HT-29 (cell line): ENCODE measurements at places on chromosomes 3 and 15.

DNA sequence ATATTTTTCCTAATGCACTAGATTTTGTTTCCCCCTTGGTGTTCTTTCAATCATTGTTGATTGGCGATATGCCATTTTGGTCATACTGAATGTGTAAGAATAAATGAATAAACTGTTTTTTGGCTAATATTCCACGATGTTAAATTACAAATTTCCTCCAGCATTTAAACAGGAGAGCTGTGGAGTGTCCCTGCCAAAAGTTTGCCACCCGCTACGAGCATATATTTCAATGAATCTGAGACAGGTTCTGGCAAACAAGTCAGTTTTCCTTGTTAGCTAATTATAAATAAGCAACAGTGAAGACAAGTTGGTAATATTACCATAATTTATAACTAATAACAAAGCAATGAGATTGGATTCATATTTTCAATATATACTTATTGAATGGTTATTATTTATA is 777.6 kb downstream of the ROBO1 start:
- no peak for DNase-seq

DNA sequence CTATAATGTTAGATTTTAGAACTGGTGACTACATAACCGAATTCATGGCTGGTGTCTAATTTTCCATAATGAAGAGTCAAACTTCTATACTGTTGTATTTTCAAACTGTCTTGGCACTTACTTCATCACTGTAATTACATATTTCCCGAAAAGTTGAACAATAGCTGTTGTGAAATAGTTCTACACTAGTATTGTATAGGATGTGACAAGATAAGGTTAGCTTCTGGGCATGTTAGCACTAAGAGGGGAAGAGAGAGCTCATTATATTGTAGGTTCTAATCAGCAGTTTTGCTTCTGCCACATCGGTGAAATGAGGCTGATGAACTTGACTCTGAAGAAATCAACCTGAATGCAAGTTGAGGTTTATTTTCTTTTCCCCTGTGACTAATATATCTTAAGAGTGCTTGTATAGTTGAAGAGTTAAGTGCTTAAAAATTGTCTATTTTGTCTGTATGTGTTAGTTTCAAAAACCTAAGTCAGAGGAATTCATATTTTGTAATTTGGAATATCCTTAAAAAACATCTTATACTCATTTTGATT is 8.9 kb downstream of the GYG1 start:
- no peak for DNase-seq

GRCh38 chr3:48247401-48247811 is 6.5 kb downstream of the ZNF589 start:
- DNase-seq, result no peak

DNA sequence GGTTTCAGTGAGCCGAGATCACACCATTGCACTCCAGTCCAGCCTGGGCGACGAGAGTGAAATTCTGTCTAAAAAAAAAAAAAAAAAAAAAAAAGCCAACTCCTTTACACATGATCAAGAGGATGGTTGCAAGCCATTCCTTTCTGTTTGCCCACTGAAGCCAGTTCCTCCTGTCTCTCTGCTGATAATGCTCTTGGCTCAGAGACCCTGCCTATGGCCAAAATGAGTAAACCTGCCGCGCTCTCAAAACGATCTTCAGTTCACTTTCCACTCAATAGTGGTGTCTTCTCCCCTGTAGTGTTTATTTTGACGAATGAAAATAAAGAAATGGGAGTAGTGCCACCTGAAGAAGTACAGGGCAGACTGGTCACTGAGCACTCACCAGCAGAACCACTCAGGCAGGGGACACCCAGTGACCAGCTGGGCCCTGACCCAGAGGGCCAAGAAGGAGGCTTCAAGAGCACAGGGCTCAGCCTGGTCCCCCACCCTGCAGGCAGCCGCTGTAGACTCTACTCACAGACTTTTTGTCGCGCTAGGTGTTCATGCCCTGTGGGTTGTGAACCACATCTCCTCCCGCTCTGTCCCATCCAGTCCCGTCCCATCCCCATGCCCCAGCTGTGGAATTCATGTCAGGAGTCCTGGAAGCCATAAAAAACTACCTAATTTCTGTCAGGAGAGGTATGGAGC is 23.6 kb downstream of the GRAMD2A start:
- DNase-seq, result no peak

DNA sequence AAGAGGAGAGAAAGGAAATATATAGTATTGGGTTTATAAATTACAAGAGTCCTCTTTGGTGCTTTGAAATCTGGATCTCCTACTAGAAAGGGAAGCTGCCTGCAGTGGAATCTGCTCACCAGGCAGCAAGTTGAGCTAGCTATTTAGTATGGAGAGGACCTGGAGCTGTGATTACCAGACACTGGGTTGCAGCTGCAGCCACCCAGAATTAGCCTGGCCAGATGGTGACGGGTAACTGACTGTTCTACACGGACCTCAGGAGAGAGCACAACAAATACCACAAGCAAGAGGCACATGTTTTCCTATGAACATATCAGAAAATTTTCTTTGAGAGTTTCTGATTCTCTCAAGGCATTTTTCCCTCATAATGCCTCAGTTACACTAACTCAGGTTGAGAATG is 46.5 kb downstream of the SYNPR start:
- DNase-seq, result no peak

- no peak for DNase-seq
Measured at GRCh38 chr3:22088204-22088603, 337.2 kb upstream of the ZNF385D start.

GRCh38 chr15:29675791-29676301 is 146.4 kb downstream of the TJP1 start:
- no peak for DNase-seq

- no peak for DNase-seq
Measured at GRCh38 chr3:152977366-152977765, 142.4 kb downstream of the P2RY1 start.

DNA sequence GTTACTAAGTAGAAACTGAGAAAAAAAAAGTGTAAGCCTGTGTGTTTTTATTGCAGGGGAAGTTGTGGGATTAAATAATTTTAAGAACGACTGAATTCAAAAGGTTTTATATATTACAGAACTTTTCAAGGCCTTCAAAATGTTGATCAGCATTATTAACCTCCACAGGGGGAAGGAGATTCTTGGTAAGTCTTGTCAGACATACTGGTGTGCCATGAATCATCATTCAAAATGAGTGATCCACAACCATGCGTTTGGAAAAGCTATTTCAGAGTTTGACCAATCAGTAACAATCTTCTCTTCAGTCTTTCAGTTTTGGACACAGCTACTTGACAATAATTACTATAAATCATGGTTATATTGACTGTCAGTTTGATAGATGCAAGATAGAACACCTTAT is 70.2 kb downstream of the ADAMTS9 start:
- DNase-seq, result no peak

GRCh38 chr3:30607032-30607833 is 832 bp downstream of the TGFBR2 start:
- DNase-seq, result peak; percentile 60

DNA sequence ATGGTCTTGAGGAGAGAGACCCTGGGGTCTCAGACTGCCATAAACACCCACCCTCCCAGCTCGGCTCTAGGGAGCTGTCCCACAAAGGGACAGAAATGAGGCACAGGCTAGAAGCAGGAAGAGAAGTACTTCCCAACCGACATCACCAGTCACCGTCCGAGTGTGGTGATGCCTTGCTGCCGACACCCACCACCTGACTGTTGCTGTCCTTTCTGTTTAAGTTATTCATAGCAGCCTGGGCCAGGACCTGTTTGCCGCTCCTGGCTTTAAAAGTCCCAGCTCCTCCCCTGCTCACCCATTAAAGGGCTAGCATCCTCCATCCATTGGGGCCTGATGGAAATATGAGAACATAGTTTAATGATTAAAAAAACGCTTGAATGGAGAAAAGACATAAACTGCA is 13.2 kb upstream of the SPG11 start:
- no peak for DNase-seq

DNA sequence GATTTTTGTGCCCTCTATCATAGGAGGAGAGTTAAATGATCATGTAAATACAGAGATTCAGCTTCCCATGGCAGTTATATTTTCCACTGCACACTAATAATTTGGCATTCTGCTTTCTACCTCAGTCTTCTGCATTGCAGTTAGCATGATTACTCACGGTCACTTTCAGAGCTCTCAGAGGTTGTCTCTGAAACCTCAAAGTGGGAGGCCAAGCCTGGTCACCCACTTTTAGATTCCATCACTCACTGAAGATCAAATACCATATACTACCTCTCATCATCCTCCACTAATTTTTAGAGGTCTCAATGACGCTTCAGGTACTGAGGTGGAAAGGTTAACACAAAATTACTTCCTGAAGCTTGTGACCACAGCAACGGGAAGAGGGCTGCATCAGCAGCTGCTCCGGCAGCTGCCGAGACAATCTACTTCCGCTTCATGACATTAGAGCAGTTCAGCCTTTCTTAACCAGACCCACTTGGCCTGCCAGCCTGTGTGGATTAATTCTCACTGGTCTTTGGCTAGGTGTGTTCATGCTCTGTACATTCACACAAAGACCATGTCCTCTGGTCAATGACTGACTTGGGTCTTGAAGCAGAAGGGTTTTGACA is 416.4 kb upstream of the PDZRN3 start:
- no peak for DNase-seq

GRCh38 chr15:75049392-75049791 is 26.0 kb downstream of the PPCDC start:
- DNase-seq, result no peak

DNA sequence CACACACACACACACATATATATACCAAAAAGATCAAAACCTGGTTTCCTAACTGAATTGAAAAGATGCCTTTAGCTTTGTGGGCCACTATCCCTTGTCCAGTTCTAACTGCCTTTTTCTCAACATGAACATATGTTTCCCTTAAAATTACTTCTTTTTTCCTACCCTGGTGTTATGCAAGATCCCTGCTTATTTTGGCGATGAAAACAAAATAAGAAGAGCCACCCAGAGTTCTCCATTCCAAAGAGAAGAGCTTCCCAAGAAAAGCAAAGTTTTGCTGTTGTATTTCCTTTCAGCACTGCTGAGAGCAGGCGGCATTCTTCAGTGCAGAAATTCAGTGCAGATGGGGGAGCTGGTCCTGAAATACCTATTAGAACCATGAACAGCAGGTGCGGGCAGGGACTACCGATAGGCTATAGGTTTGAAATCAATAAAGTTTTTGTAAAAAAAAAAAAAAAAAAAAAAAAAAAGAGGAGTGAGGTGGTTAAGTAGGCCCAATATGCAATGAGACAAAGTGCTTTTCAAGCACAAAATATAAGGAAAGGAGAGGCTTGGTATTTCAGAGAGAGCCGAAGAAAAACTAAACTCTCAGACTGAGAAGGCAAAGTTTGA is 238.0 kb downstream of the FOXP1 start:
- DNase-seq, result no peak

- DNase-seq, result no peak
Measured at GRCh38 chr3:178634975-178635374, 98.7 kb downstream of the KCNMB2 start.

DNA sequence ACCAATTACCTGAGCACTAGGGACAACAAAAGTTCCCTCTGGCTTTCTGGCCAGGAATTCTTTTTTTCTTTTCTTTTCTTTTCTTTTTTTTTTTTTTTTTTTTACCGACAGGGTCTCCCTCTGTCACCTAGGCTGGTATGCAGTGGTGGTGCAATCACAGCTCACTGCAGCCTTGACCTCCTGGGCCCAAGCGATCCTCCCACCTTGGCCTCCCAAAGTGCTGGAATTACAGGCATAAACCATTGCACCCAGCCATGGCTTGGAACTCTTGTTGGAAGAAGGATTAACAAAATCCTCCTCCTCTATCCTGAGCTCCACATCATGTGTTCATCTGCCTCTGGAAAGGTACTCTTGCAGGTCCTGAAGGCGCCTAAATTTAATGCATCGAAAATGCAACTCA is 2.9 kb upstream of the LTF start:
- no peak for DNase-seq

DNA sequence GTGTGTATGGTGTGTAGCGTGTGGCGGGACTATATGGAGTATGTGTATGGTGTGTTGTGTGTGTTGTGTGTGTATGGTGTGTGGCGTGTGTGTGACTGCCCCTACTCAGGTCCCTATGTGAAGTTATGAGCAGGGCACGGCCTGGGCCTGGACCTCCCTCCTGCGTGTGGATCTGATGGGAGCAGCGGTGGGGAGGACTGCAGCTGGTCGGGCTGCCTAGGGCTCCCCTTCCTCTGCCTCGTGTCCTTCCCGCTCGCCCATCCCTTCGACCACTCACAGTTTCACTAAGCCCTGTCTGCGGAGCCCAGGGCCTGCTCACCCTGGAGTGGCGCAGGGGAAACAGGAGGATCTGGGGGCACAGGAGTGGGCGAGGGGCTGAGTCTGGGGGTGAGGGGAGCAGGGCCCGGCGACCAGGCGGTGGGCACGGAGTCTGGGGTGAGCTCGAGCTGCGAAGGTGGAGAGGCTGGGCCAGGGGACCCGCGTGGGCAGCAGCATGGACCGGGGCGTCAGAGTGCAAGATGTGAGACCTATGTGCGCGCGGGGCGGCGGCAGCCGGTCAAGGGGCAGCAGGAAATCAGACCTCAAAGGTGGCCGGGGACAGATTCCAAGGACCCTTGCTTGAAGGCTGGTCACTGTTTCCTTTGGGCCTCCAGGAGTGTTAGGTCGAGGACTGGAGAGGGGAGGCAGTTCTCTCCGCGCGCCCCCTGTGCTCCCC is 26.6 kb downstream of the GABRA5 start:
- no peak for DNase-seq

GRCh38 chr3:40290396-40290795 is 19.1 kb upstream of the EIF1B start:
- no peak for DNase-seq

DNA sequence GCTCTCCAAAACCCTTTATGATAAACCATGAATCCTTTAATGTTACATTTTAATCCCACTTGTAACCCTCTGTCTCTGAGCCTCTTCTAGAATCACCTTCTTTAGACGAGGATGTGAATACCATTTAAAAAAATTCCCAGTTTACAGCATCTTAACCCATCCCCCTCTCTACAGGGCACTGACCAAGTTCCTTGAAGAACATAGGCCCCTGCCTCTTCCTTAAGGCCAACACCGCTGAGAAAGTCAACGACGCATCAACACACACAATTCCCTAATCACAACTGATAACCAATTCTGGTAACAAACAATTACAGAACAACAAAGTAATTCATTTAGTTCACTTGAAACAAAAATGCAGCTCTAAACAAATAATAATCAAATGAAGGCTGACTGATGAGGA is 130.3 kb downstream of the DLG1 start:
- DNase-seq, result no peak

GRCh38 chr3:13433912-13434311 is 13.8 kb upstream of the NUP210 start:
- no peak for DNase-seq

DNA sequence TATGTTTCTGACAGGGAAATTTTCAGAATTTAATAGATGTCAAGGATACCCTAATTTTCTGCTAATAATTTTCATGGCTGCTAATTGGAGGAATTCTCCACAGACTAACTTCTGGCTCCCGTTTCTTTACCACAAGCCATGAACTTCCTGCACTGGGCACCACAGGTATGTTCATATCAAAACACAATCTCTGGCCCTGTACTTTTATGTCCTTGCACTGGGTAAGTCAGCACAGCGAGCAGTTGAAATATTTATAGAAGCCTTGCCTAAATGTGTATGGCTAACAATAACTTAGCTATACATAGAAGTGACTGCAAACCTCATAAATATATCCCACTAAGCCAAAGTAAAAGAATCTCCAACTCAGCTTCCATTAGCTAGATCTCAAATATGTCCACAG is 246.9 kb downstream of the ZIC1 start:
- DNase-seq, result peak; percentile 34

GRCh38 chr3:107404727-107405469 is 27.7 kb downstream of the CCDC54 start:
- DNase-seq, result no peak

- no peak for DNase-seq
Measured at GRCh38 chr3:170889132-170889531, 19.1 kb upstream of the RPL22L1 start.
